ENCODE measurements at places on chromosomes 5 and 9.

- DNase-seq = no peak
Observed at GRCh38 chr5:23612701-23613100, 105.3 kb downstream of the PRDM9 start.

GRCh38 chr9:36091026-36091953, 45.2 kb upstream of the GLIPR2 start:
- no peak for DNase-seq

GRCh38 chr9:93942161-93942560, 13.0 kb downstream of the BARX1 start:
- no peak for DNase-seq

GRCh38 chr5:42621662-42622061, 135.0 kb upstream of the CCDC152 start:
- DNase-seq = no peak

GRCh38 chr9:92165484-92165883, 50.3 kb upstream of the SPTLC1 start:
- no peak for DNase-seq

DNA sequence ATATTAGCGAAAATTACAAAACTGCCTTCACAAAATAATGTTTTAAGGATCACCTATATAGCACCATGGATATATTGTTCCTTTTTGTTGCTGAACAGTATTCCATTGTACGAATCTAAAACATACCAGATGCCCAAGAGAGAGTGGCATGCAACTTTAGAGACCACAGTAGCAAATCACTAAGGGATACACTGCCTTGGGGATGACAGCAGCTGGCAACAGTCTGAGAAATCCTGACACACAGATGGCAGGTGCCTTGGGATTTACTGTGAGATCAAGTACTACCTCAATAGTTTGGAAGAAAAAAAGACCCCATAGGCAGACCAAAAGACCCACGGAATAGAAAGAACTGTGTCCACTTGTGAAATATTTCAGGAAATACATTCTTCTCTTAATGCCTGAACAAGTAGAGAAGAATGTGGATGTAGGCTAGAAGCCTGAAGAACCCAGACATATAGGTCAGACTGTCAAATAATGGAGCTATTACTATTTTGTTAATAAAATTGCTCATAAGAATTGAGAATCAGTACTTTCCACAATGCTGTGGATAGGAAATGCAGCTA, 53.4 kb downstream of the PLPP1 start:
- peak; percentile 35 for DNase-seq
